ENCODE measurements at places on chromosomes 11 and 22.

GRCh38 chr11:45906965-45907611 is at the start of gene FREY1:
FREY1 (minus strand) TSS chr11:45907271; CDS start chr11:45907245, 26 bp downstream.
- no peak for DNase-seq

GRCh38 chr11:2578929-2579270 is 120.9 kb downstream of the KCNQ1OT1 start:
- no peak for DNase-seq

GRCh38 chr11:61602775-61603569 is 22.1 kb upstream of the SYT7 start:
- DNase-seq = no peak

- DNase-seq = no peak
Observed at GRCh38 chr22:26692215-26692614, 34.8 kb downstream of the MIAT start.

DNA sequence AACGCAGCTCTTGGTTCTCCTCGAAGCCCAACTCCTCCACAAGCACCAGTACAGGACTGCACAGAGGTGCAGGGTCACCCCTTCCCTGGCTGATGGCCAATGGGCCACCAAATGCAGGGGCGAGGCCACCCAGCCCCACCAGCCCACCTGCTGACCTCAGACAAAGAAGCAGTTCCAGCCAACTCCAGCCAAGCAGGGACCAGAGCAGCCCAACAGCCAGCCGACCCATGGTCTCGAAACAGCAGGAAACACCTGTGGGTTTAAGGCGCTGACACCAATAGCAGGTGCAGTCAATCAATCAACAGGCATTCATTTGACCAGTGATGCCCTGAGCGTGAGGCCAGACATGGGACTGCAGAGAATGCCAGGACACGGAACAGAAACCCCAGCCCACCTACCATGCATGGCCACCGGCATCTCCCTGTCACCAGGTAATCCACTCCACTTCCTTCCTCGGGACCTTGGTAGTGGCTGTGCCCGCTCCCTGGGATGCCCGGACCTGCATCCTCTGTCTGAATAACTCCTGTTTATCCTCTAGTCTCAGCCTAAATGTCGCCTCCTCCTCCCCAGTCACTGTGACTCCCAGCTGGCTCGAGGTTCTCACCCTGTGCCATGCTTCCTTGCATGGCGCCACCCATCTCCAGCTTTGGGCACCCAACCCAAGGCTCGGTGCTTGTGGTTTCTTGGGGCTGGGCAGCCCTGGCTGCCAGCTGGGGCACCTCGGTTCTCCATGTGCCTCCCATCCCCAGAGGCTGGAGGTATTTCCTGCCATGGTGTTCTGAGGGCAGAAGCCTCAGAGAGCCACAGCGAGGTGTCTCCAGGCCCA is 1475.4 kb downstream of the BRD1 start:
- no peak for DNase-seq

DNA sequence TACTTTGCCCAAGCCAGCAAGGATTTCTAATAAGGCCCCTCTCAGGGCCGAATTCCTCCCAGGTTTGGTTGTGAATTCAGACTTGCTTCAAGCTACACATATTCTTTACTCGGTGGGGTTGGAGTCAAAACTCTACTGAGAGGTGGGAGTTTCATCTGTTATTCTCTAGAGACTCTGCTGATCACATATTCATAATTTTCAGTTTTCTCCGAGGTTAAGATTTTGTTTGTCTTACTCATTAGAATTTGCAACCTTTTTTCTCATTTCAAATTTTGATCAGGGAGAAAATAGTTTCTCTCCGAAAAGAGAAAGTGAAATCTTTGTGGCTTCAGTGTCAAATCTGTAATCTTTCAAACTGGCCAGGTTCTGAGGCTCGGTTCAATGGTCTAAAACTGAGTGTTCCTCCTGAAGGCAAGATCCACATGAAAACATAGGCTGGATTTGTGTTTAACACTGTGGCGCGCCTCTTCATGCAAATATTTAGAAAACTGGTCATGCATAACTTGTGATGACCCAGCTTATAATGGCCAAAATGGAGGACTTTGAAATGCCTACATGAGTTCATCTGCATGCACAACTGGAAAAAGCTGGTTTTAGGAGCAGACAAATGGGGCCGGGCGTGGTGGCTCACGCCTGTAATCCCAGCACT is 21.5 kb upstream of the GSTP1 start:
- no peak for DNase-seq

DNA sequence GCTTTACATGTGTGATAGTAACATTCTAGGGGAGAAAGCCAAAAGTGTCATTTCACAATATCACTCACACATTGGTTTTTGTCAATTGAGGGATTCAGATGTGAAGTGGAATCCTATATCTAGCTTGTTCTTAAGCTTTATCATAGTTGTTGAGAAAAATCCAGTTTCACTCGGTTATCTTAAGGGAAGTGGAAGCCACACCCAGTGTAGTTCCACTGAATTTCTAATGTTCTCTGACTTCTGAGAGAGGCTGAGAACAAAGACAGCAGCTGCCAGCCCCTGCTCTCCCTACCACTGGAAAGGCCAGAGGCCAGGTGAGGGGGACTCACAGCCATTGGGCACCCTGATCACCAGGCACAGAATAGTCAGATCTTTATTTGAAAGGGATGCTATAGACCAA is 53.7 kb downstream of the THAP12 start:
- DNase-seq = peak; percentile 25

- peak; percentile 42 for DNase-seq
Observed at GRCh38 chr11:62909107-62909894, 11.9 kb downstream of the CHRM1 start.

Data from suppressor macrophage (primary cell).